ENCODE measurements at places on chromosomes 7 and 10. TPM values are rescaled to one million over a fixed set of nuclear protein-coding genes. Genes with fewer than 3 reads are reported as not detected.
A peak's percentile ranks its signal among the peaks of the same experiment; 100 is the strongest.

- H3K27me3 ChIP-seq = no peaks in the 10 kb centered on the region
- DNase-seq = no peak
- H3K4me3 ChIP-seq = no peak overlapping the region
- H3K27ac ChIP-seq = no peak overlapping the region
- H3K36me3 ChIP-seq = peaks cover 9% of the 10 kb centered on the region
Observed at GRCh38 chr10:124971276-124971675, 29.4 kb downstream of the ZRANB1 start.

DNA sequence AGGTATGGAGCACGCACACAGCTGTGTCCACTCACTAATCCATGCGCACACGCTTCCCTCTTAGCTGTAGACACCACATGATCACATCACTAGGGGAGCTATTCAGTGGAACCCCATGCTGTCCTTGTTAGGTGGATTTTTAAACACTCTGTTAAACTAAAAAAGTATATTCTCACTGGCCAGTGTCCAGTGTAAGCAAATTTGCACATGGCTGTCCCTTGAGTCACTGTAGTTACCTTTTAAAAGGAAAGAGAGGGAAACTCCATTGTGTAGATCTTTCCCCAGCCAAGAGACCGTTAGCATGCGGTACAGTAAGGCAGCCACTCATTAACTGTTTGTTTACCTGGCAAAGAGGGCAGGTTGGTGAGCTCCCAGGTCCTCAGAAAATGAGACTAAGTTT, 81.6 kb upstream of the INSYN2A start:
- H3K4me3 ChIP-seq = no peak overlapping the region
- DNase-seq = no peak
- H3K27ac ChIP-seq = no peak overlapping the region
- no peaks in the 10 kb centered on the region for H3K4me1 ChIP-seq

GRCh38 chr7:99124236-99124635, 19.7 kb downstream of the SMURF1 start:
- peaks cover 23% of the 10 kb centered on the region for H3K36me3 ChIP-seq
- peaks cover 57% of the 10 kb centered on the region for H3K4me1 ChIP-seq

GRCh38 chr7:38862666-38863065, 46.3 kb downstream of the VPS41 start:
- H3K27ac ChIP-seq = peak overlapping the region; percentile 77
- H3K4me1 ChIP-seq = peaks cover 38% of the 10 kb centered on the region

- H3K4me3 ChIP-seq = no peak overlapping the region
- no peaks in the 10 kb centered on the region for H3K4me1 ChIP-seq
- H3K36me3 ChIP-seq = no peaks in the 10 kb centered on the region
- DNase-seq = no peak
- H3K27me3 ChIP-seq = no peaks in the 10 kb centered on the region
Observed at GRCh38 chr7:40584667-40585433, 450.0 kb downstream of the SUGCT start.

- no peaks in the 10 kb centered on the region for H3K4me1 ChIP-seq
- H3K4me3 ChIP-seq = no peak overlapping the region
- DNase-seq = no peak
- H3K27ac ChIP-seq = no peak overlapping the region
Observed at GRCh38 chr10:26665080-26666048, 32.1 kb upstream of the PDSS1 start.

DNA sequence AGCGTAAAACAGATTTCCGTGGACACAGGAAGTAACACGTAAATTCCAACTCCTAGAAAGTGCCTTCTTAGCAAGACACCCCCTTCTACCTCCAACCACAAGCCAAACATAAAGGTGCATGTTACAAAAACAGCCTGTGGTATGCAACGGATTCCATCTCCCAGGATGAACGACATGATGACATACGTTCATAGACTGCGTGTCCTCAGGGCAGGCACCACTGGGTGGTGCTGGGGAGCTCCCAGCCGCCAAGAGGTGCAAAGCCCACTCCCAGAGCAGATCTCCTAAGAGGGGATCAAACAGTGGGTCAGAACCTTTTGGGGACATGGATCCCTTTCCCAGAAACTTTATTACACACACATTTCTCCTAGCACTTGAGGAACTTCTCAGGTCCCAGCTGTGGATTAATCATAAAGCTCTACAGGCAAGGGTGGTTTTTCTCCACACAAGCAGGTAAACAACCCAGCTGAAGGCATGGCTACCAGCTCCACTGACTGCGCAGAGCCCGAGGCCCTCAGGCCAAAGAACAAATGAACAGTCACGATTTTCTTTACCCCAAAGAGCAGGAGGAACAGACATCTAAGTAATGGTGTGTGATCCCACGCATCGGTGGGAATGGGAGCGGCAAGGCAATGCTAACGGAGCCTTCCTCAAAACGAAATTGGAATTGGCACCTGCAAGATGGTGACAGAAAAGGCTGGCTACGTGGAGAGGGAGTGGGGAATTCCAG, 13.8 kb downstream of the PSAP start:
- H3K4me1 ChIP-seq = peaks cover 41% of the 10 kb centered on the region
- DNase-seq = no peak
- H3K27ac ChIP-seq = no peak overlapping the region
- H3K27me3 ChIP-seq = no peaks in the 10 kb centered on the region
- H3K36me3 ChIP-seq = peaks cover 23% of the 10 kb centered on the region

DNA sequence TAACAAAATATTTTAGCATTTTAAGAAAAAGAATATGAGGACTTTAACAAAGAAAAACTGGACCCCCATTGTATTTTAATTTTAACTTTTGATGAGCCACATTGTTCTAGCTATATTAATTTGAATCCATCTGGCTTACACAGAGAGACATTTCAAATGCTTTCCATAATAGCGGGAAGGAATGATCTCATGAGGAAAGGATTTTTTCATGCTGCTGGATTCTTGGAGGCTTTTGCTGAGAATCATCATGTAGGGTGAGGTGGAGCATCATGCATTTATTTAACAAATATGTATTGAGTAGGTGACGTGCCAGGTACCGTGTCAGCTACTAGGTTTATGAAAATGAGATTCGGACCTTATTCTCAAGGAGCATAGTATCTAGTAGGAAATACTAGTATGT, 1006.3 kb downstream of the SORCS1 start:
- no peak overlapping the region for H3K4me3 ChIP-seq
- no peaks in the 10 kb centered on the region for H3K36me3 ChIP-seq
- no peaks in the 10 kb centered on the region for H3K4me1 ChIP-seq
- no peak for DNase-seq
- no peaks in the 10 kb centered on the region for H3K27me3 ChIP-seq
- no peak overlapping the region for H3K27ac ChIP-seq

DNA sequence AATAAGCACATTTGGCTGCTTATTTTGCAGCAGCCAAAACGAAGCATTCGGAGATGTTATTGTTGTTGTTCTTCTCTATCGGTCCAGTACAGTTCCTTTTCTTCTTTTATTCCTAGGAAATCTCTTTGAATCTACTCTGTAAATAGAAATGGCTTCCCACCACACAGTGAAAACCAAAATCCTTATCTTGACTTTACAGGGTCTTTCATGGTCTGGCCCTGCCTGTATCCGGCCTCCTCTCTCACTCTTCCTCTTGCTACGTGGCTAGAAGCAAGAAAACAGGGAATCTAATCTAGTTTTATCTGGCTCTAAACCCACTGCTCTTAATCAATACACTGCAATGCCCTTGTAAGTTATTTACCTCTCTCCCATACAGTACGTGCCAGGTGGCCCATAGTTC, 926.0 kb upstream of the C7orf33 start:
- H3K4me3 ChIP-seq = no peak overlapping the region
- no peaks in the 10 kb centered on the region for H3K4me1 ChIP-seq
- no peaks in the 10 kb centered on the region for H3K27me3 ChIP-seq
- H3K27ac ChIP-seq = no peak overlapping the region
- no peak for DNase-seq
- no peaks in the 10 kb centered on the region for H3K36me3 ChIP-seq

DNA sequence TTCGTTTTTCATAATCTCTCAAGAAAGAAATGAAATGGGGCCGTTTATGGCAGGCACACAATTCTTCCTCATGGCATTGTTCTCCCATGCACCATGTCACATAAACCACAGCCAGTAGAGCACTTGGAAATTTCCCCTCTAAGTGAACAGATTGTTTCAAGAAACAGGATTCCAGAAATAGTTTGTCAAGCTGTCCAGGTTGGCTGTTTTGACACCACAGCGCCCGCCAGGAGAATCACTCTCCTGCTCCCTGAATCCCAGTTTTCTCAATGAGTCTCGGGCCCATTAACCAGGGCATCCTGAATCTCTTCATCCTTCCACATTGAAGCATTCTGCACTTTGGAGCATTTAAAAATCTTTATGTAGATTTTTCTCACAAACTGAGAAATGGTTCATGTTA, 172.2 kb upstream of the NEBL start:
- no peak overlapping the region for H3K4me3 ChIP-seq
- no peaks in the 10 kb centered on the region for H3K27me3 ChIP-seq
- no peak for DNase-seq
- no peaks in the 10 kb centered on the region for H3K4me1 ChIP-seq

- H3K36me3 ChIP-seq = no peaks in the 10 kb centered on the region
- peak; percentile 56 for DNase-seq
- peaks cover 6% of the 10 kb centered on the region for H3K4me1 ChIP-seq
Observed at GRCh38 chr7:83936056-83936708, 258.4 kb downstream of the SEMA3A start.

- no peaks in the 10 kb centered on the region for H3K4me1 ChIP-seq
- H3K27ac ChIP-seq = no peak overlapping the region
- H3K27me3 ChIP-seq = no peaks in the 10 kb centered on the region
Observed at GRCh38 chr7:46424934-46425333, 503.9 kb upstream of the IGFBP3 start.

DNA sequence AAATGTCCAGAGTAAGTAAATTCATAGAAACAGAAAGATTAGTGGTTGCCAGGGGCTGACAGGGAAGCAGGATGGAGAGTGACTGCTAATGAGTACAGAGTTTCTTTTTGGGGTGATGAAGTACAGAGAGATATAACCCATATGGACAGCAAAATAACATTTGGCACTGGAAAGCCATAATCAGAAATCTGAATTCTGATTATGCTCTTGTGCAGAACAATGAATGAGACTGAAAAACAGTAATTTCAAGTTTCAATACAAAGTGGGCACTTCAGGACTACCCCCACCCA, 4.5 kb downstream of the RHEB start:
- no peak overlapping the region for H3K4me3 ChIP-seq
- DNase-seq = no peak
- H3K27ac ChIP-seq = no peak overlapping the region
- peaks cover 46% of the 10 kb centered on the region for H3K36me3 ChIP-seq
- H3K4me1 ChIP-seq = peaks cover 38% of the 10 kb centered on the region

- peak overlapping the region; percentile 27 for H3K4me3 ChIP-seq
- H3K36me3 ChIP-seq = peaks cover 18% of the 10 kb centered on the region
- no peaks in the 10 kb centered on the region for H3K27me3 ChIP-seq
- peak overlapping the region; percentile 96 for H3K27ac ChIP-seq
- peak; percentile 68 for DNase-seq
Observed at GRCh38 chr7:41005374-41005901, 697.5 kb downstream of the INHBA start.

GRCh38 chr7:105835441-105835840, 41.0 kb downstream of the ATXN7L1 start:
- DNase-seq = no peak
- no peaks in the 10 kb centered on the region for H3K4me1 ChIP-seq
- H3K27ac ChIP-seq = no peak overlapping the region
- no peaks in the 10 kb centered on the region for H3K27me3 ChIP-seq
- H3K4me3 ChIP-seq = no peak overlapping the region

DNA sequence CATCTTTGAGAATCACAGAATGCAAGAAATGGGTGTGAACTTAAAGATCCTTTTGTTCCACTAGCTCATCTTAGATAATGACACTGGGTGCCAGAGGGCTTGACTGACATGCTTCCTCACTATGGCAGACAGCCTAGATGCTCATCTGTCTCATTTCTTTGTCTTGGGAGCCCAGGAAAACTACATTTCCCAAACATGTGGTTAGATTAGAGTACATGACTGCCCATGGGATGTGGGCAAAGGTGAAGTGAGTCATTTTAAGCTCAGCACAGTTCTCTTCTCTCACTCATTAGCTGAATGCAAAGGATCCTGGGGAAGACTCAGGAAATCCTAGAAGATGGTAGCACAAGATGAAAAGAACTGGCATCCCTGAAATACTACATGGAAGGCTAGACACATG, 32.5 kb upstream of the TBX20 start:
- no peaks in the 10 kb centered on the region for H3K4me1 ChIP-seq
- no peak overlapping the region for H3K27ac ChIP-seq
- H3K27me3 ChIP-seq = peaks cover 57% of the 10 kb centered on the region
- H3K4me3 ChIP-seq = no peak overlapping the region
- no peak for DNase-seq
- H3K36me3 ChIP-seq = no peaks in the 10 kb centered on the region

DNA sequence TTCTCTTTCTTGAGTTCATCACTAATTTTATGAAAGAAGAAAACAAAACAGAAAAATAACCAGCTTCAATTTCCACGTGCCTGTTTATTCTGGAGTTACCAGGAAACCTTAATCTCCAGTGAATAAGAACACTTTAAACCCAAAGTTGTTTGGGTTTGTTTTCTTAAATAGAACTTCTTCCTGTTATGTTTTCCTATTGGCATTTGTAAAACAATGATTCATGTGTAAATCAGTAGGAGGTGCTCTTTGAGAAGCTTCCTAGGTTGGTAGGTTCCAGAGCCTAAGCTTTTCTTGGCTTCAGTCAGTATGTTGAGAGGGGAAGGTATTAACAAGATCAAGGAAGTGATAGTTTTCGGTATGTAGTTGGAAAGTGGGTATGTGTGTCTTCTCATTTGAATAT, 119.0 kb downstream of the BICC1 start:
- DNase-seq = no peak
- H3K36me3 ChIP-seq = no peaks in the 10 kb centered on the region
- no peak overlapping the region for H3K27ac ChIP-seq
- H3K27me3 ChIP-seq = no peaks in the 10 kb centered on the region

GRCh38 chr7:30802812-30803211, 31.6 kb downstream of the MINDY4 start:
- H3K36me3 ChIP-seq = no peaks in the 10 kb centered on the region
- H3K4me1 ChIP-seq = peaks cover 31% of the 10 kb centered on the region
- H3K4me3 ChIP-seq = no peak overlapping the region
- no peaks in the 10 kb centered on the region for H3K27me3 ChIP-seq
- no peak overlapping the region for H3K27ac ChIP-seq

DNA sequence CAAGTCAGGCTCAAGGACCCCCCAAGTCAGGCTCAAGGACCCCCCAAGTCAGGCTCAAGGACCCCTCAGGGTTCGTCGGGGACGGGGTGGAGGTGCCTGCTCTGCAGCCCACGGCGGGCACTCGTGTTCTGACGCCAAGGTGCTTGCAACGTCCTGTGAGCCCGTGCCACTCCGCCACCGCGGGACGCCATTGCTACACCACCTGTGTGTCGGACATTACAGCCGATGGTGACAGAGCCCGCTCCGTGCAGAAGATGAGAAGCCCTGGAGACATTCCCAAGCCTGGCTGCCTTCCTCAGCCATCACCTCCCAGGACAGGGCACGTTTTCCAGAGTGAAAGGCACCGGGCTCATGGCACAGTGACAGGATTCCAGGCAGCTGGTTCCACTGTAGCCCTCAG, 97.7 kb upstream of the DNAAF5 start:
- H3K27me3 ChIP-seq = no peaks in the 10 kb centered on the region
- H3K4me3 ChIP-seq = no peak overlapping the region
- peaks cover 5% of the 10 kb centered on the region for H3K36me3 ChIP-seq
- no peaks in the 10 kb centered on the region for H3K4me1 ChIP-seq
- H3K27ac ChIP-seq = no peak overlapping the region

ATOH7 gene
- not detected for total RNA-seq

ZNF239 gene
- total RNA-seq = 10.8 TPM

SLC26A4 gene
- total RNA-seq = not detected

IL6 gene
- 20.7 TPM for total RNA-seq

ATP6V0E2 gene
- 28.8 TPM for total RNA-seq

FOXP2 gene
- 1.6 TPM for total RNA-seq

SHTN1 gene
- 32.3 TPM for total RNA-seq

CALU gene
- total RNA-seq = 154 TPM

ZNF277 gene
- 18.1 TPM for total RNA-seq

KCNMA1 gene
- total RNA-seq = 0.59 TPM

RUFY2 gene
- total RNA-seq = 25.8 TPM

CALML5 gene
- total RNA-seq = not detected

ZNF485 gene
- 7.1 TPM for total RNA-seq

TYW1 gene
- total RNA-seq = 13.9 TPM
